ENCODE measurements at places on chromosomes 16 and 17. TPM values are rescaled to one million over a fixed set of nuclear protein-coding genes. Genes with fewer than 3 reads are reported as not detected.
A peak's percentile ranks its signal among the peaks of the same experiment; 100 is the strongest.

- peaks cover 62% of the 10 kb centered on the region for H3K4me1 ChIP-seq
- H3K27me3 ChIP-seq: no peaks in the 10 kb centered on the region
- peak overlapping the region; percentile 70 for H3K27ac ChIP-seq
- DNase-seq: no peak
- no peak overlapping the region for H3K4me3 ChIP-seq
- H3K36me3 ChIP-seq: peaks cover 5% of the 10 kb centered on the region
Observed at GRCh38 chr16:89448656-89449055, 41.7 kb downstream of the ANKRD11 start.

- peaks cover 10% of the 10 kb centered on the region for H3K4me1 ChIP-seq
- peaks cover 63% of the 10 kb centered on the region for H3K27me3 ChIP-seq
- no peak for DNase-seq
Observed at GRCh38 chr17:2025220-2025621, at the start of gene RTN4RL1. RTN4RL1 (minus strand) TSS chr17:2025334; CDS start chr17:2024865, 469 bp downstream.

DNA sequence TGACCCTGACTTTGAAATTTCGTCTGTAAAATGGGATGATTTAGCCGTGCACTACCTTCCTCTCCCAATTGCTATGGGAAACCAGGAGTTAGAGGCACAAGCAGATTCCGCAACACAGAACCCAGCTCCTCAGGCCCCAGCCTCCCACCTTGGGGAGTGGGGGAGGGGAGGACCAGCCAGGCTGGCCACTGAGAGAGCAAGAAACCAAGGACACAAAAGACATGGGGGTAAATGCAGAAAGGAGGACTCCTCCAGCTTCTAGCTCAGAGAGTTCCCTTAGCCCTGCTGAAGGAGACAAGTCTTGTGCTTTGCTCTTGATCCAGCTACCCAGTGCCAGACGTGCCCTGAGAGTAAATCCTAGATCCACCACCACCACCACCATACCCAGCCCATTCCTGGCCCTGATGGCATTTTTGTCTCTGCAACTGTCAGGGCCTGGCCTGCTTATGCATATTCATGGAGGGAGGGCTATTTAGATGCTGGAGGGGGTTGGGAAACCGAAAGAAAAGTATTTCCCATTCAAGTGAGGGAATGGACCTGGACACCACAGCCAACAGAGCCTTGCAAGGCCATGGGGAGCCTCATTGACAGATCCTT lies 25.9 kb downstream of the PITPNM3 start:
- DNase-seq: no peak
- peaks cover 6% of the 10 kb centered on the region for H3K27me3 ChIP-seq
- no peaks in the 10 kb centered on the region for H3K4me1 ChIP-seq
- no peak overlapping the region for H3K27ac ChIP-seq
- no peak overlapping the region for H3K4me3 ChIP-seq

- peaks cover 8% of the 10 kb centered on the region for H3K27me3 ChIP-seq
- H3K4me1 ChIP-seq: no peaks in the 10 kb centered on the region
- no peak overlapping the region for H3K4me3 ChIP-seq
- no peaks in the 10 kb centered on the region for H3K36me3 ChIP-seq
Observed at GRCh38 chr16:21037736-21038135, 112.9 kb downstream of the DNAH3 start.

GRCh38 chr17:29526322-29526721 lies 40.5 kb downstream of the ABHD15 start:
- no peak overlapping the region for H3K27ac ChIP-seq
- H3K27me3 ChIP-seq: no peaks in the 10 kb centered on the region
- H3K36me3 ChIP-seq: peaks cover 26% of the 10 kb centered on the region
- H3K4me1 ChIP-seq: peaks cover 6% of the 10 kb centered on the region
- H3K4me3 ChIP-seq: no peak overlapping the region

DNA sequence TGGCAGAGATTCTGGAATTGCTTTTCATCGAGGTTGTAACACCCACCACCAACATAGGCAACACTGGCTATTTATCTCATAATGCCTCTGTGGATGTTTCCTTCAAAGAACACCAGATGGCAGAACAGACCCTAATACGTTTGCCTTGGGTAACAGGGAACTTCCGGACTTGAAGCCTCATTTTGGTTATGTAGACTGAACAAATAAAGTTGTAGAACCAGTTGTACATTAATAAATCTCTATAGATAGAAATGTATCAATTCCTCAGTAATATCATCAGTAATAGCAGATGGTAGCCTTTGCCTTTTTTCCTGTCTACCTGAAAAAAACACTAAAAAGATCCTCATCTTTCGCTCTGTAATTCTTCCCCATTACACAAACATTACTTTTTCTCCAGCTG lies 25.9 kb upstream of the APOH start:
- H3K4me1 ChIP-seq: peaks cover 8% of the 10 kb centered on the region
- H3K36me3 ChIP-seq: no peaks in the 10 kb centered on the region
- H3K27me3 ChIP-seq: no peaks in the 10 kb centered on the region
- H3K4me3 ChIP-seq: no peak overlapping the region

DNA sequence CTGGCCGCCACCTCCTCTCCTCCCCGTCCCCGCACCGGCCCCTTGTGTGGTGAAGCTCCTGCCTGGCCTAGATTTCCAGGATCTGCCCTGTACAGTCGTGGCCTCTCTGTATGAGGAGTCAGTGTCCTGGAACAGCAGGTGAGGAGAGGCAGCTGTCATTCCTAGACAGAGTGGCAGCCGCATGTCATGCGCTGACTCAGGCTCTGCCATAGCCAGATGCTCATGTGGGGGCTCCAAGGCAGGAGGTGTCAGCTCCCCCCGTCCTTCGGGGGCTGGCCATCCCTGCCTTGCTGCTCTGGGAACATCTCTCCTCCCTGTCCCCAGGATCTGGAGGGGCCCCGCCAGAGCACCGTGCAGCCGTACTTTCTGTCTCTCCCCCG lies 60.4 kb downstream of the BAIAP2 start:
- H3K4me1 ChIP-seq: peaks cover 30% of the 10 kb centered on the region
- peak overlapping the region; percentile 96 for H3K27ac ChIP-seq

DNA sequence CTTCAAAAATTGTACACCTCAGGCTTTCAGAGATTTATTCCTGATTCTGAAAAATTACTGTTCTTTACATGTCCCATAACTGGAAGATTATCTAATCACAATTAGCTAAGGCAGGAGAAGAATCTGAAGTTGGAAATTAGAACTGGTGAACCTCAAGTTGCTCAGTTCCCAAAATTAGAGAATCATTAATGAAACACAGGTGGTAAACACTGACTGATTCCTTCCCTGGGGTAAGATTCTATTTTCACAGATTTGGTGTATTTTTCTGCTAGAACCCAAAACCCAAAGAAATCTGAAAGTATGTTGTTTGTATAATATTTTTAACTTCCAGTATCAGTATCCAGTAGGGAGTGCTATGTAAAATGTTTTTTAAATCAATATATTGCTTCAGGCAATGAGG lies 25.7 kb downstream of the PHKB start:
- no peak overlapping the region for H3K27ac ChIP-seq
- no peaks in the 10 kb centered on the region for H3K27me3 ChIP-seq
- H3K4me3 ChIP-seq: no peak overlapping the region
- DNase-seq: no peak

DNA sequence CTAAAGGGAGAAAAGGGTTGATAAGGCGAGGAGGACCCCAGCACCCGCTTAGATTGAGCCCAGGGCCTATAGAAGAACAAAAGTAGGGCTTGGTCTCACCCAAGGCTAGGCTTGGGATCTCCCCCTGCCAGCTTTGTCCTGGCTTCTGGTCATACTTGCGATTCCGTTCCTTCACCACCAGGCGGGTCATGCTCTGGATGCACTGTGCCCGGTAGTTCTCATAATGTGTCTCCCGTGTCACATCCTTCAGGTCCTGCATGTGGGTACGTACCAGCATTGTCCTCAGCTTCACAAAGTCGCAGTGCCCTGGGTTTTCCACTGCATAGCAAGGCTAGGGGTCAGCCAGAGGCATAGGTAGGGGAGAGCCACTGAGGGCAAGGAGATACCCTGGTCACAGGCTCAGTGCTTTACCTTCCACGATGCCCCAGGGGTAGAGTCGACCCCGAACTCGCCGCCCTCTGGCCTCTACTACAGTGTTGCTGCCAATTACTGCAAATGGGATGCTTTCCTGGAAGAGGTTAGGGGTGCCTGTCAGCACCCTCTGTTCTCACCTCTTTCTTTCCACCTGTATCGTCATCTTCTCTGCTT lies 6.5 kb upstream of the MTMR4 start:
- H3K4me3 ChIP-seq: peak overlapping the region; percentile 54
- no peak for DNase-seq
- H3K36me3 ChIP-seq: no peaks in the 10 kb centered on the region
- H3K27me3 ChIP-seq: peaks cover 15% of the 10 kb centered on the region
- H3K27ac ChIP-seq: peak overlapping the region; percentile 69
- H3K4me1 ChIP-seq: peaks cover 20% of the 10 kb centered on the region

GRCh38 chr16:25867041-25867440 lies 175.3 kb downstream of the HS3ST4 start:
- H3K4me3 ChIP-seq: no peak overlapping the region
- H3K4me1 ChIP-seq: peaks cover 3% of the 10 kb centered on the region
- DNase-seq: no peak
- no peaks in the 10 kb centered on the region for H3K36me3 ChIP-seq

GRCh38 chr17:68955181-68955841 lies at the start of gene ABCA8:
ABCA8 (minus strand) TSS chr17:68955392; CDS start chr17:68942034, 13,358 bp downstream.
- H3K4me1 ChIP-seq: no peaks in the 10 kb centered on the region
- DNase-seq: no peak
- H3K27ac ChIP-seq: no peak within 1 kb of the TSS
- H3K27me3 ChIP-seq: no peaks in the 10 kb centered on the region

- no peak overlapping the region for H3K4me3 ChIP-seq
- H3K27me3 ChIP-seq: no peaks in the 10 kb centered on the region
- peak overlapping the region; percentile 40 for H3K27ac ChIP-seq
- peaks cover 17% of the 10 kb centered on the region for H3K36me3 ChIP-seq
- DNase-seq: no peak
Observed at GRCh38 chr16:47492428-47493377, 31.6 kb downstream of the PHKB start.

DNA sequence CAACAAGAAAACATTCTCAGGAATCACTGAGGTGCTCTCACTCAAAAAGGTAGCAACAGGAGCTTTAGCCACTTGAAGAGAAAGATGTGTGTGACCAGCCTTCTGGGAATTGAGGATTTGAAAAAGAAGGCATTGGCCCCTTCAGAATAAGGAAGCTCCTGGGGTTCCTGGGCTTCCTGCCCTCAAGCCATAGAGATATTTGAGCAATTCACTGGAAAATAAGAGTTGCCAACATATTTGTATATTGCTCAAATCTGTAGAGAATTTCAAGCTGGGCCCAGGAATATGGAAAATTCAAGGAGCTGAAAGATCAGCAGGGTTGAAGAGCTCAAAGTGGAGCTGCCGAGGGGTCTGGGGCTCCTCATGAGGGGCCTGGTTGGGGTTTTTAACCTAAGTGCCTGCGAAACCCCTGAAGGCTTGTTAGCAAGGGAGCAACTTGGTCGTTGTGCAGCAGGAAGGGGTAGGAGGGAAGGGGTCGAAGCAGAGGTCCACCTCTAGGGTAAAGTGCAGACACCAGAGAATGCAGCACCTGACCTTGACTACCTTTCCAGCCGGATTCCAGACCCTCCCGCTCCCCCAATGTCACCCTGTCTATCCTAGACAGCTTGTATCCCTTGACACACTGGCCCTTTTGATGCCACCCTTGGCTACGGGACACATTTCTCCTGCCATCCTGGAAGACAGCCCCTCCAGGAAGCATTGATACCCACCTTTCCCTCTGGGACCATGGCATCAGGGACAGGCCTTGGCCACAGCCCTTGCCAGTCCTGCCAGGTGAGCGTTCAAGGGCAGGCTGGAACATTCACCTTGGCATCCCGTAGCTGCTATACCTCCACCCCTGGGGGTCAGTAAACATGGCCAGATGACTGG lies 67.6 kb upstream of the SREBF1 start:
- H3K27ac ChIP-seq: no peak overlapping the region
- no peak for DNase-seq
- H3K4me1 ChIP-seq: peaks cover 25% of the 10 kb centered on the region
- H3K4me3 ChIP-seq: no peak overlapping the region
- H3K27me3 ChIP-seq: no peaks in the 10 kb centered on the region
- H3K36me3 ChIP-seq: peaks cover 20% of the 10 kb centered on the region

DNA sequence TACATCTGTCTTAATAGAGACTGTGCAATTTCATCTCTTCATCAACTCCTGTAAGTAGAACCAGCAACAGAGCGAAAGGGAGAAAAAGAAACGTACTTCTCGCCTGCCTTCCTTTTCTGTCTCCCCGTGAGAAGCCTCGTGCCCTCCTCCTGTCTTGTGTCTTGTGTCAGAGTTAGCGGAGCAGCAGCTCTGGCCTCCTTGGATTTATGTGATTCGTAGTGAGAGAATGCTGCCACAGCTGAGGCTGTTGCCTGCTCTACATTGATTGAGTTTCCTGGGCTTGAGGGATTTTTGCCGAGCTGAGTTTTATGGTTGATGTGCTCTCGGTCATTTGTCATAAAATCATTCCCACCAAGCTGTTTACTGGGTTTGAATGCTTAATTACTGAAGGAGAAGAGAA lies 579.1 kb upstream of the RBFOX1 start:
- DNase-seq: no peak
- H3K27me3 ChIP-seq: peaks cover 31% of the 10 kb centered on the region
- no peaks in the 10 kb centered on the region for H3K36me3 ChIP-seq
- H3K4me3 ChIP-seq: no peak overlapping the region

Gene SCARF1
- 0.97 TPM for total RNA-seq

Gene RAP1GAP2
- 49.7 TPM for total RNA-seq

Gene AOC2
- total RNA-seq: 3.4 TPM

Gene MAF
- 33.0 TPM for total RNA-seq

Gene TLCD3B
- 2.1 TPM for total RNA-seq

Gene SCGB1C2
- total RNA-seq: not detected

Gene GPRC5B
- total RNA-seq: 53.8 TPM

Gene TEX19
- total RNA-seq: 0.14 TPM

Gene GRB7
- 31.8 TPM for total RNA-seq

Gene GJC1
- total RNA-seq: 62.6 TPM

Gene SOST
- total RNA-seq: not detected

Gene MYO18A
- 46.6 TPM for total RNA-seq

Gene ZSCAN10
- not detected for total RNA-seq

Gene ERN1
- total RNA-seq: 13.9 TPM

Gene TMEM238L
- total RNA-seq: not detected

Gene RNF151
- total RNA-seq: not detected

Gene HSBP1
- total RNA-seq: 226 TPM

Gene KRTAP1-5
- not detected for total RNA-seq

Gene PRR15L
- total RNA-seq: 32.5 TPM

Data from type B pancreatic cell (in vitro differentiated cells).